ENCODE measurements at places on chromosomes 16 and 17.

GRCh38 chr16:58345574-58346354, 46.5 kb upstream of the GINS3 start:
- no peak for DNase-seq

GRCh38 chr16:87060034-87060986, 256.9 kb downstream of the C16orf95 start:
- no peak for DNase-seq

DNA sequence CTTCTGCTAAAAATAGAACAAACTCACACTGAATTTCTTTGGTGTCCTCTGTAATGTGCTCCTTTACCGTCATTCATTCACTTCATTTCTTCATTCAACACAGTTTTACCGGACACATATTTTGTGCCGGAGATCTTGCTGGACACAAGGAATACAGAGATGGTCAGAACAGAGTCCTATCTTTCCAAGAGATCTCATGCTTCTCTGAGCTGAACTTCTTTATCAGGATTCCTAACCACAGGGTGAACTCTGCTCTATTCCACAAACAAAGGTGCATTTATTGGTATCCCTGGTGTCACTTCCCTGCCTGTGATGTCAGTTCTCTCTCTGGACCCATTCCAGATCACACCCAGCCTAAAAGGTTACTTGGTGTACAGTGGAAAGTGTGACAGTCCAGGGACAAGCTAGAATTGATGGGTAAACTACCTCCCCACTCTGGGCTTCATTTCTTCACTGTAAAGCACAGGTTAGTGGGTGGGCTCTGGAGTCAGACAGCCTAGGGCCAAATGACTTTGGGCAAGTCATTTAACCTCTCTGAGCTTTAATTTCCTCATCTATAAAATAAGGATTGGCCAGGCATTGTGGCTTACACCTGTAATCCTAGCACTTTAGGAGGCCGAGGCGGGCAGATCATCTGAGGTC, 4.2 kb downstream of the IFI35 start:
- no peak for DNase-seq

DNA sequence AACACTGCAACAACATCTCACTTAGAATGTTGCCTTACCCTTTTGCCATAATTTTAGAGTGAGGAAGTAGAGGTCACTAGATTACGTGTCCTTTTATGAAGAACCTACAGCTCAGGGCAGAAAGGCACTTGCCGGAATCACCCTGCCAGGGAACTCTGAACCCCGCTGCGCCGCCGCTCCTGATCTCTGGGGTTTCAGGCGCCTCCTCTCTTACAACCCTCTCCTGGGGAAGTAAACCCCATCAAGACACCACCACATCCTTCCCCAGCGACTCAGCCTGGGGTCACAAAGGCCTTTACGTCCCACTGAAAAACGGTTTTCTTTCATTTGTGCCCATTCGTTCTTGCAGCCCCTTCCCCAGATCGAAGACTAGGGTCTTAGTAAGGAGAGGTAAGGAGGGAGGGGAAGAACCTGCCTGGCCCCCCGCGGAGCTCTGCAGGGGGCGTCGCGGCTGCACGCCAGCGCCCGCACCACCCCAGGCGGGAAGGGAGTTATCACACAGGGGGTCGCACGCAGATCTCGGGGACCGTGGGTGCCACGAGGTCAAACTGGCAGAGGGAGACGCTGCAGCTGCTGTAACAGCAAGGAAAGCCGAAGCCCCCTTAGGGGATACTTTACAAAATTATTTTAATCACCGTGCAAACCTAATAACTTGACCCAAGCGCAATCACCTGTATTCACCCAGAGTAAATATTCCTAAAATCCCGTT, 1.0 kb upstream of the HLF start:
- DNase-seq = no peak

GRCh38 chr17:61376931-61377838, 22.5 kb upstream of the TBX2 start:
- DNase-seq = no peak

GRCh38 chr17:58289869-58290268, 9.1 kb upstream of the MPO start:
- no peak for DNase-seq

- no peak for DNase-seq
Measured at GRCh38 chr17:73139296-73139695, 25.5 kb upstream of the SSTR2 start.

- no peak for DNase-seq
Measured at GRCh38 chr17:72362376-72363088, 241.7 kb downstream of the SOX9 start.

Data from stimulated activated CD4-positive, alpha-beta T cell treated with anti-CD3 and anti-CD28 coated beads, TNF-alpha, amount 100 ng/mL, for 24 hours (primary cell).